ENCODE measurements at places on chromosomes 3 and 15.

DNA sequence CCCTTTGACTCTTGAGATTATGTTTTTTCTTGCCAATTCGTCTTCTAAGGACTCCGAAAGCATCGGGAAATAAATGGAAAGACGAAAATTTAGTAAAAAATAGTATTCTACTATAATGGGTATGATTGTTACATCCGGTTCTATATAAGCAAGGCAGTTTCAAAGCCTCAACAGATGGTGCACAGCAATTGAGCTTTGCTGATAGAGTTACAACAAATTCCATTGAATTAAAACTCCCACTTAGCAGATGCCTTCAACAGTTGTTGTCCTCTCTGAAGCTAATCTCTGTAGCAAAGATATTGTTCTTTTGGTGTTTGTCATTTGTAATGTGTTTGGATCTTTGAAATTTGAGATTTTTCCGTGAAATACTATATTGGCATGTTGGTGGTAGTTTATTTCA, 16.1 kb upstream of the GHSR start:
- DNase-seq: no peak

DNA sequence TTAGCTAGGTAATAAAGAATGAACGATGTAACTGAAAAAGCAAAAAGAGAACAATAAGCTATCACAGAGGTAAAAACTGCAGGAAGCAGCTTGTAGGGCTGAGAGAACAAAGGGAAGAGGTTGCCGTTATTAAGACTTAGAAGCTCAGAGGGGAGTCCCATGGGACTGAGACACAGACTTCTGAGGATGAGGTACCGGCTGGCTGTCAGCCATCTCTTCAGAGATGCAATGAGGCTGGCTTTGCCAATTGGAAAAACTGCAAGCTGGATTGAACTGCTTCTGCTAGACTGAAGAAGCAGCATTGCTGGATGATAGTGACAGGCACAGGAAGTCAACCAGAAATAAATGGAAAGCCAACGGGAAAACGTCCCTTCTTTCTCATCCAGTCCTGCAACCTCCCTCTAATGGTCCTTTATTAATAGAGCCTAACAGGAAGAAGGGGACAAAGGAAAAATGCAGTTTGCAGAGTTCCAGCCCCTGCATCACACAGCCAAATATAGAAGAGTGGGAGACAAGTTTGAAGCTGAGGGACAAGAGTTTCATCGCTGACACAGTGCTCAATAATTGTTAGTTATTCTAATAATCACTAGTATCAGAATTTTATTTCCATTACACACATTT, 21.1 kb upstream of the KLHL6 start:
- no peak for DNase-seq

DNA sequence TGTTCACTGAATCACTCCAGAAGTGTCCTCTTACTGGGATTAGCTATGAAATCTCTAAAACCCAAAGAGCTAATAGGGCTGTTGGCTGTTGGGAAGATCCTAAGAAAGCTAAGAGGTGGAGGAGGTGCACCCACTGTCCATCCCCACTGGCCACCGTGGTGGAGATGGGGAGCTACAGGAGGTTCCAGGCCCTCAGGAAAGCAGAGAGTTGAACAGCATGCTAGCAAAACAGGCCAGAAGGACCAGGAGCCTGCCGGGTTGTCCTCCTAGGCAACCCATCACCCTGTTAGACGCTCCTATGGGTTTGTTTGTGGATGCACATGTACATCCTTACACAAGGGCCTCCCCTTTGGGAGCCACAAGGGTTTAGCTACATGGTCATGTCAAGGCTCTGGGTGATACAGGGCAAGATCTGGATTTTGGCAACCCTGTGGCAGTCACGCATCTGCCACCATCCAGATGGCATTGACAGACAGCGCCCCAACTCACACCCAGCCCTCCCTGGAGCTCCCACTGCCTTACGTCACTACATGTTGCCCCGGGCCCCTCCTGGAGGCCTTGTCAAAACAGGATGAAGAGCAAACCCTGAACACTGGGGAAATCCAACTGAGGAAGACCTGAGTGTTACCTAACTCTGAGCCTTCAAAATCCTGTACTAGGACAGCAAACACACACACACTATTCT, 208.1 kb downstream of the SLCO3A1 start:
- no peak for DNase-seq

DNA sequence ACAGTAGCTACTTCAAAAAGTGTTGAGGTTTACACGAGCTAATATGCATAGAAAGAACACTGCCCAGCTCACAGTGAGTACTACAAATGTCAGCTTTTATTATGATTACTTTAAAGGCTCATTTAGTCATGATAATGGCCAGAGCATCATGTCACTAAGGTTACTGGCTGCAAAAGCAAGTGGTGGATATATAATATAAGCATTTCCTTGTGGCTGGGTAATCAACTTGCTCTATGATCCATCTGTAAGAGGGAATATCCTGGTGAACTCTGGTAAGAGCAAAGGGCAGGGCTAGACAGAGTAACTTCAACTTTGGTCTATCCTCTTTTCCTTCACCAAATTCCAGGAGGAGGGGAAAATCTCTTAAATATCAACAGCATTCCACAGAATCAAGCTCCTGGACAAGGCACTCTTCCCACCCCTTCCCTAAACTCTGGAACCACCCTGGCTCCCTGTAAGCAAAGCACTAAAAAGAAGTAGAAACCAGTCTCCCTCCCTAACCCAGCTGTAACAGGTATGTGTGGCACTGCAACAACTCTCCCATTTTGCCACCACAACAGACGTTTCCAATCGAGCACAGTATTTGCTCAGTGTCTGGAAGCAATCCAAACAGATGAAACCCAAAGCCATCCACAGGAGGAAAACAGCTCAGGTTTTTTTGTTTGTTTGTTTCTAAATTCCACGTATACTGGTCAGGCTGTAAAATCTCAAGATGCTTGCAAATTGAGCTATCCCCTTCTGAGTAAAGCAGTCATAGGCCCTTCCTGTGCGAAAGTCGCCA, 13.4 kb downstream of the B4GALT4 start:
- DNase-seq: no peak

DNA sequence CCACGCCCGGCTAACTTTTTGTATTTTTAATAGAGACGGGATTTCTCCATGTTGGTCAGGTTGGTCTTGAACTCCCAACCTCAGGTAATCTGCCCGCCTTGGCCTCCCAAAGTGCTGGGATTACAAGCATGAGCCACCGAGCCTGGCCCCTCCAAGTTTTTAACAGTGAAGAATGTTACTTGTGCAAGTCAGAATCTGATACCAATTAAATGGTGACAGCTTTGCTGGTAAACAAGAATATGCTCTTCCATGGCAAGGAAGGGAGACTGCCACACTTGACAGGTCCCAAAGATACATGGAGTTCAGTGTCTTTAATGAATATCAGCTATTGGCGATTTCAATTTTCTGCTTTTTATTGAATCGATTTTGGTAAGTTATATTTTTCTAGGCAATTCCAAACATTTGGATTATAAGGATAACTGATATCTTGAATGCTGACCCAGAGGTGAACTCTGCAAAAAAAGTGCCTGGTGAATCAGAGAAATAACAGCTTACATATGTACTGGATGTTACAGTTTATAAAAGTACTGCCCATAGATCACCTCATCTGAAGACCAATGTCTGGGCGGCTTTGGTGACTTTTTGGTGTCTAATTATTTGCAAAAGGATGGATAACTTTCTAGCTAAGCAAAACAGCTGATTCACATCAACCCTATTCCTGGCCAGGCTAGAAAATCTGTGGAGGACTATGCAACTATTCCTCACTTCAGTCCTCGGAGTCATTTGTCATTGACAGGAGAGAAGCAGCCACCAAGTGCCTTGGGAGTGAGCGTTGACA, 1.2 kb downstream of the PARP16 start:
- no peak for DNase-seq
